Stimulated activated CD8-positive, alpha-beta memory T cell treated with anti-CD3 and anti-CD28 coated beads, Interleukin-15, amount 100 ng/mL, for 48 hours (primary cell): ENCODE measurements at places on chromosomes 11 and 22.

DNA sequence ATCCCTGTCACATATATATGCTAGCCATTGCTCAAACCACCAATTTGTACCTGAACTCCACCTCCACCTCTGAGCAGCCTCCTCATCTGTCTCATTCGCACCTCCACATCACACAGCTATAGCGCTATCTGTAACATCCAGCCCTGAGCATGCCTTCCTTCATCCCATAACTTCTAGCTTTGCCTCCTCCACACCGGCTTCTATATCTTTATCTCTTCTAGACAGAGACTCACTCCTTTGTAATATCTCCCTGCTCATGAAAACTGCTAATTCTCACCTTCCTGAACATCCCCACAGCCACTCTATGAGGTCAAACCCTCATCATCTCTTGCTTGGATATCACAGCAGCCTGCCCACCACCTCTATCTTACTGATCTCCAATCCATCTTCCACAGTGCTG lies 5.9 kb downstream of the SIAE start:
- no peak for DNase-seq

- no peak for DNase-seq
These were observed 146.4 kb downstream of the CHST1 start for GRCh38 chr11:45518833-45519535.

- no peak for DNase-seq
These were observed 263.9 kb downstream of the NXPE2 start for GRCh38 chr11:114942207-114942606.

- no peak for DNase-seq
These were observed 36.2 kb downstream of the DLG2 start for GRCh38 chr11:85590848-85591483.

DNA sequence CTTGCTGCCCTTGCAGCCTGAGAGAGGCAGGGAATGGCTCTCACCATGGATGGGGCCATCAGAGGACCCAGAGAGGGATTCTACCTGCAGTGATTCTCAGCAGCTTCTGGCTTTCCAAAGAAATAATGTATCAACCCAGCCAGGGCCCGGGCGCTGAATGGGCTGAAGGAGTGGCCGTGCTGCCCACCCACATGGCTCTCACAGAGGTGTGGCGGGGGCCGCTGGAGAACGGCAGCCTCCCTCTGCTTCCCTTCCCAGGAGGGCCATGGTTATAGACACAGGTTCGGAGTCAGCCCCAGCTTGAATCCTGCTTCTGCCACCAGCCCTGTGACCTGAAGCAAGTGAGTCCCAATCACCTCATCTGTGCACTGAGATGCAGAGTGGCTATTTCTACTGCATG lies 82.7 kb downstream of the THAP12 start:
- DNase-seq, result no peak

DNA sequence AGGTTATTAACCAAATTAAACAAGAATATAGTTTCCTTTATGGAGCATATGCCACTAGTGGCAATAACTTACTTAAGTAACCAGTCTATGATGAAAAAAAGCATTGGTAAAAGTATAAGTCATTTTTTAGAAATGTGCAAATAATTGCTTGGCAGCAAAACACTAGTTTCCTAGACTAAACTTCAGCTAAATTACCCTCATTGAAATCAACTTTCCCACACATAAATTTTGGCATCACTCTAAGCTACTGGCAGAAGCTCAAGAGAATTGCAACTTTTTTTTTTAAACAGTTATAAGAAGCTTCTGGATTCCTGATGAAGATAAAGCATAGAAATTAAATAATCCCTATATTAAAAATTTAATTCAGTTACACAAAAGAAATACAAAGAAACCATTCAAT lies 12.5 kb downstream of the CCDC34 start:
- no peak for DNase-seq

DNA sequence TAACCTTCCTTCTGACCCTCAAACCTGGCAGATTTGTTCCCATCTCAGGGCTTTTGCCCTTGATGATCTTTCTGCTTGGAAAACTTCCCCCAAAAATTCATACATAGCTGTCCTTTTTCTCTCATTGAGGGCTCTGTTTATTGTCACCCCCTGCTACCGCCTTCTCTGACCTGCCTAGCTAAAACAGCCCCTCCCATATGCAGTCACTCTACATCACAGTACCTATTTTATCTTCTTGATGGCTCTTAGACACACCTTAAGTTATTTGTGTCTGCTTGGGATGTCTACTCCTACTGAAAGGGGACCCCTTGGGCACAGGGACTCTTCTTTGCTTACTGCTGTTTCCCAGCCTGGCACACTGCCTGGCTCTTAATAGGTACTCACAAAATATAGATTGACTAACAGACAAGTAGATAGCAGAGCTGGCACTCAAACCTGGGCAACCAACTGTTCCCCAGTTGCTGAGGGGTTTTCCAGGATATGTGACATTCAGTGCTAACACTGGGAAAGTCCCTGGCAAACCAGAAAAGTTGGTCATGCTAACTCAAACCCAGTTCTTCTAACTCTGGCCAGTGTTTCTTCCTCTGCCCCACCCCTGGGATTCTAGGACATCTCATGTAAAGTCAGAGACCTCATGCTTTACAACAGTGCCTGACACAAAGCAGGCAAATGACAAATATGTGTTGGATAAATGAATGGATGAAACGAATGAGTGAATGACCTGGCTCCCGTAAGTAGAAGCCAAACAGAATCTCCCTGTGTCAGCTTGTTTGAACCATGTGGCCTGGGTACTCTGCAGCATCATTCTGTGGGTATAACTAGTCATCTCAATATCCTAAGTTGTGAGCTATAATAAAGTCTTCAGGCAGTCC lies 19.8 kb upstream of the FJX1 start:
- no peak for DNase-seq

- no peak for DNase-seq
These were observed 63.2 kb downstream of the GRIA4 start for GRCh38 chr11:105673089-105673488.

- DNase-seq, result no peak
These were observed 4.9 kb upstream of the SLC6A5 start for GRCh38 chr11:20594274-20595061.

DNA sequence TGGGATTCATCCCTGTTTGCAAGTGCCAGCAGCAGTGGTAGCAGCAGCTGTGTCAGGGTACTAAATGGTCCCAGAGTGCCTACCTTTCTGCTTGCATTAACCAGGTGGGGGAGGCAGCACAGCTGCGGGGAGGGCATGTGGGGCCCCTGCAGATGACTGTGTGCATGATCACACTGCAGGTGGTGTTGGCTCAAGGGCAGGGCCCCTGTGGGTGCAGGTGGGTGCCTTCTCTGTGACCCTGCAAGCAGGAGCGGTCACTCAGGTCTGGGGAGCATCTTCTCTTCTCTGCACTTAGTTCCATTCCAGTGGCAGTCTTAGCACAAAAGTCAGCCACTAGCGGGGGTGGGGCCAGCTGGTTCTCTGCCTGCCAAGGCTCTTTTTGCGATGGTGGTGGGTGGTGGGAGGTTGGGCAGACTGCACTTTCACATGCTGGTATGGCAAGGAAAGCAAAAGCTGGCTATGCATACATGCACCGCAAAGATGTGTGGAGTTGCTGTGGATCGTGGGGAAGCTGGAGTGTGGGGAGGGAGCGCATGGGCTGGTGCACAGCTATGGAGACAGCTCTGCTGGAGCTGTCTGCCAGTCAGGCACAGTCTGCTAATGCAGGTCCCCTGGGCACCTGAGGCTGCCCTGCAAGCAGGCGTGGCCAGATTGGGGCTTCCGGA lies 157.1 kb downstream of the DYNC2H1 start:
- no peak for DNase-seq

DNA sequence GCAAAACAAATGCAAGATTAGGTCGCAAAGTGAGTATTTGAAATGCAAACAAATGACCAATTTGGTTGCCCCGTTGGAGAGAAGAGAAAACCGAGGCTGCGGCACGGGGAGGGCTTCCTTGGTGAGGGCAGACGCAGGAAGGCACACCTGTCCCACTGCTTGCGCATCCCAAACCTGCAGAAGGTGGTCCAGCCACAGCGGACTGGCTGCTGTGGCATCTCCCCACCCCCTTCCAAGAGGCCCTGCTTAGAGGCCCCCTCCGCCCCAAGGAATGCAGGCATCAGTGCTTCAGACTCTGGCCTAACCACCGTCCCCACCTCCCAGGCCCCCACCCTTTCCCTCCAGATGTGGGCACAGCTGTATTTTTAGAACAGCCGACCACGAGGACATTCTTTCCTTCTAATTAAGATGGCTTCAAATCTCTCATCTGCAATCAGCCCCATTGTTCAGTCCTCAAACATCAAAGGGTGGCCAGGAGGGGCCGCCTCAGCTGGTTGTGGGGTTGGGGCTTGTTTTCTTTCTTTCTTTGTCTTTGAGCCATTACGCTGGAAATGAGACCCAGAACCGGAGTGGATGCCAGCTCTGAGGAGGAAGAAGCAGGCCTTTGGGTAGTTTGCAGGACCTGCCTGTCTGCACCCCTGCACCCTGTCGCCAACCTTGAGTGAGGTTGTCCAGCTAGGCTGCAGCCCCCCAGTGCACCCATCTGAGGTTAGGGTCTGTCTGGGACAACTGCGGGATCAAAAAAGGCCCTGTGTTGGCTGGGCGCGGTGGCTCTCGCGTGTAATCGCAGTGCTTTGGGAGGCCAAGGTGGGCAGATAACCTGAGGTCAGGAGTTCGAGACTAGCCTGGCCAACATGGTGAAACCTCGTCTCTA lies 9.4 kb upstream of the DERL3 start:
- DNase-seq, result no peak

DNA sequence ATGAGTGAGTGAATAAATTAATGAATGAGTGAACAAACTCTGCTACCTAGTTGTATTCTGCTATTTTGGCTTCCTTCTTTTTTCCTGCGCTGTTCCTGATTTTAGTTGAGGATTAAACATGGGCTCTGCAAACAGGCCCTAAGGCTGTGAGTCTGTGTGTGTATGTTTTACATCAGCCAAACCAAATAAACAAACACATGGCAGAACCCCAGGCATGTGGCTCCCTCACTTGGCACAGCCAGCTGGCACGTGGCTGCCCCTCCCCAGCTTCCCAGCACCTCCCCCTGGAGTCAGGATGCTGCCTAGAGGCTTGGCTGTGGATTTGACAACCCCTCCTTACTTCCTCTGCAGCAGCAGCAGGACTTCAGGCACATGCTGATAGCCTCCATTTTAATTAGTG lies 593.2 kb downstream of the INSC start:
- no peak for DNase-seq

- no peak for DNase-seq
These were observed 14.8 kb downstream of the CDC42BPG start for GRCh38 chr11:64829536-64830251.

GRCh38 chr22:39524089-39524752 lies 3.9 kb downstream of the ATF4 start:
- DNase-seq, result no peak

GRCh38 chr11:44887636-44888035 lies 63.0 kb downstream of the TP53I11 start:
- DNase-seq, result no peak

DNA sequence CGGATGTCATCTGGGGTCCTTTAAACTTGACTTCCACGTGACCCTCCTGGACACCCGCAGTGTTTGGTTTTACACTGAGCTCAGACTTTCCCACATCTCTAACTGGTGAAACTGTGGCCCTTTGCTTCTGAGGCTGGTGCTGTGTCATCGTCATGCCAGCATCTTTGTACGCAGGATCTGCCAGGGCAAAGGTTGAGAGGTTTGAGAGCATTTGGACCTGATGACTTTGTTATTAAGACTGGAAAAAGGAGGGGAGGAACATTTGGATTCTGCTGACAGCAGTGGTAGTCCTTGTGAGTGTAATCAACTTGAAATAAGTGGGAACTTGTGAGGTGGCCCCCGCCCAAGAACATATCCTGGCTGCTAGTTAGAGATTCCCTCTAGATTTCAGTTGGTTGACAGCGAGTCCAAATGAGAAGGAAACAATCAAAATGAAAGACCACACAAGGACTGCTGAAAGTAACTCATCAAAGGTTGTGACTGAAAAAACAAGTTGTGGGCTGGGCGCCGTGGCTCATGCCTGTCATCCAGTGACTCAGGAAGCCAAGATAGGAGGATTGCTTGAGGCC lies 102.5 kb downstream of the KIAA1671 start:
- DNase-seq, result peak; percentile 66

- no peak for DNase-seq
These were observed 64.6 kb upstream of the POU2AF1 start for GRCh38 chr11:111443640-111444039.

GRCh38 chr11:122723576-122723975 lies 68.1 kb downstream of the UBASH3B start:
- peak; percentile 47 for DNase-seq

DNA sequence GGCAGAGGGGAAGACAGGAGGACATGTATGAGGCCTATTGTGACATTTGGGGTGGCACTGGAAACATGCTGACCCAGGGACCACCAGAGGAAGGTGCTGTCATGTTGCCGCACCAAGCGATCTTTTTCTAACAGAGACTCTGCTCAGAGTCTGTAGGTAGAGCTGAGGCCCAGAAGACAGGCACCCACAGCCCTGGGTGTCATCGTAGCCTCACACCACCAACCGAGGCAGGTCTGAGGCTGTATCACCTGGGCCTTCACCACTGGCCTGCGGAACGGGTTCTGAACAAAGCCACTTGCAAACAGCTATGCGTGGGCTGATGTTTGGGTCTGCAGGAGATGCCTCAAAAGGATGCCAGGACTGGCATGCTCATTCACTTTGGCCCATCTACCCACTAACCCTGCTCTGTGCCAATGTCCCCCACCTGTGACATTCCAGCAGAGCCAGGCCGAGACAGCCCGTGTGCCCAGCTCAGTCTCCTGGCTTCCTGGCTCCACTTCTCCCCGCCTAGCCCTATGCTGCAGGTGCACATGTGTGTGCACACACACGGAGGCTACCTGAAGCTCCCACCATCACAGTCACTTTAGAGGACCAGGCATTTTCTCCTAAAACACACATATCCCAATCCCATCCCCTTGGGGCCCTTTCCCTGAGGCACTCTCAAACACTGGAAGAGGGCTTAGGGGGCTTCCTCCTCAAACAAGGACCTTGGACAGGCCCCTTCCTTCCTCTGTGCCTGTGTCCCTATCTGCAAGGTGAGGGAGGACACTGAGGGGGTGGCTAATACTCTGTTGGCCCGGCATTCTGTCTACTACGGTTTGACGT lies 3.6 kb downstream of the TRIM29 start:
- DNase-seq, result no peak

- DNase-seq, result no peak
These were observed 37.7 kb downstream of the LDLRAD3 start for GRCh38 chr11:35981581-35981980.

- no peak for DNase-seq
These were observed 376.7 kb upstream of the RAG2 start for GRCh38 chr11:36974771-36975170.

DNA sequence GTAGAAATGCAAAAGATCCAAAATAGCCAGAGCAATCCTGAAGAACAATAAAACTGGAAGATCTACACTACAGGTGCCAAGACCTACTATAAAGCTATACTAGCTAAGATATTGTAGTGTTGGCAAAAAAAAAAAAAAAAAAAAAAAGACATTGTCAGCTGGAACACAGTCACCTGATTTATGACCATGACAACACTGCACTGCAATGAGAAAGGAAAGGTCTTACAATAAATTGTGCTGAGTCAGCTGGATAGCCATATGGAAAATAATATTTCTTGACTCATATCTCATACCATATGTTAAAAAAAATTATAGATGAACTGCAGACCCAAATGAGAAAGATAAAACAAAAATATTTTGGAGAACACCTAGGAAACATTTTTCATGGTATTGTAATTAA lies 3.1 kb upstream of the PANX3 start:
- no peak for DNase-seq

GRCh38 chr11:30724274-30724673 lies 138.1 kb upstream of the MPPED2 start:
- DNase-seq, result no peak

- no peak for DNase-seq
These were observed 14.7 kb upstream of the APOL6 start for GRCh38 chr22:35633520-35633919.
